ENCODE measurements at places on chromosomes 12 and 14.

DNA sequence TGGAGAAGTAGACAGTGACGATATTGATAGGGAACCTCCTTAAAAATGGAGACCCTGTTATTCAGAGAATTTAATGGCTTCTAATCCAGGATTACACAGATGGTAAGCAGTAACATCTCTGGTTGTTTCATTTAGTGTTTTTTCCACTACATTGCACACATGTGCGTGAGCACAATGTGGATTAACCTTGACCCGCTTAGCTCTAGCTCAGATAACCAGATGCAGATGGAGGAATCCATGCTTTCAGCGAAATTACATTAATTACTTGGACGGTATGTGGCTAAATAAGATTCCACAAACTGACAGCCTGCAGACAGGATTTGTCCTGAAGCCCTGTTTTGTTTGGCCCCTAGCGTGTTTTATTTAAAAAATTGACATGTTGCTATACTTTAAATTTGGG, 378.4 kb downstream of the CCDC91 start:
- peak; percentile 60 for DNase-seq

DNA sequence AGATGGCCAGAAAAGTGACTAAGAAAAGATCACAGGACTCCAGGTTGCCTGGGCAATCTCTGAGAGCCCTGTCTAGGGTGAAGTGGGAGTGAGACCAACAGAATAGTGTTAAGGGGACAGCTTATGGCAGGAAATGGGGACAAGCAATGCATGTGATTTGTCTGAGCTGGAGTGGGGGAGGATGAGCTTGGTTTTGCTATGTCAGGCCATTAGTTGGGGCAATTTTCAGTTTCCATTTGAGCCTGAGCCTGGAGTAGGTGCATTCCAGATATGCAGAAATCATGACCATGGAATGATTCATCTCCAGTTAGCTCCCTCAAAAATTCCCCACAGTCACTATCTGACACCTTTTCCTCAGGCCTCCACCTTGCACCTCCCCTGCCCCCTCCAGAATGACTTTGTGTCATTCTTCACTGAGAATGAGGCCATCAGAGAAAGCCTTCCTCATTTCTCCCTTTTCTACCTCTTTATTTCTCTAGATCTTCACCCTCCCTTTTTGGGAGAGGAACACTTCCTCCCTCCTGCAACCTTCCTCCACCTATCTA, 150.9 kb upstream of the PLEKHG7 start:
- DNase-seq, result no peak

GRCh38 chr14:52360831-52361230, 46.7 kb downstream of the PTGER2 start:
- DNase-seq, result no peak

- DNase-seq, result no peak
These were observed 225.1 kb upstream of the CRY1 start for GRCh38 chr12:107318556-107318805.

GRCh38 chr12:127101076-127101475, 1165.9 kb upstream of the TMEM132C start:
- no peak for DNase-seq

GRCh38 chr12:113070117-113070906, 13.8 kb downstream of the DTX1 start:
- DNase-seq, result no peak

DNA sequence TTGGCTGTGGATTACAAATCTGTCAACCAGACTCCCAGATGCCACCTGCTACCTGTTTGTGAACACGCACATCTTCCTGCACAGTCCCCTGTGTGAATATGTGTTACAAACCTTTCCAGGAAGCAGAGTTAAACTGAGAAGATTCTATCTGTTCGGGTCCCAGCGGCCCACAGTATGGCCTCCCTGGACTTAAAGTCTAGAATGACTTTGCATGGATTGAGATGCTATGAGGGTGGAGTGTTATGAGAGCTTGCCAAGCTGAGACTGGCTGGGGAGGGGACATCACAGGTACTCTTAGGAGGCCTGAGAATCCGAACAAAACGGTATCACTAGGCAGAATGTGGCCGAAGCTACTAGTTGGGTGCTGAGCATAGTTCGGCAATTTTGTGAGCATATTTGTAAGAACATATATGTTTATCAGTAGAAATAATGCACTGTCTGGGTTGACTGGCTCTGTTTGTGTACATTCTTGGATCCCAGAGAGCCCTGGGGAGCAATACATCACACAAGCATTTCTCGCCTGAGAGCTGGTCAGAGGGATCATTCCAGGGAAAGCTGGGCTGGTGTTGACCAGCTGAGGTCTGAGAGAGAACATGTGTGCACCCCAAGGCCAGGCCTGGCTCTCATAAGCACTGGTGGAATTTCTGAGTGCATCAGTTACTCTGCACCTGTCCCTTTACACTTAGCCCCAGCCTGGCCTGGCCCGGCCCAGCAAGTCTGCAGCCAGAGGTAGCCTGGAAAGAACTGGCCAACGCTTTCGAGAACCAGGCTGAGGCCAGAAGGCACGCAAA, 29.8 kb upstream of the LTBP2 start:
- DNase-seq, result no peak

- no peak for DNase-seq
These were observed 50.4 kb downstream of the CYP46A1 start for GRCh38 chr14:99734406-99735051.

GRCh38 chr14:99181804-99182520, 90.0 kb downstream of the BCL11B start:
- no peak for DNase-seq

DNA sequence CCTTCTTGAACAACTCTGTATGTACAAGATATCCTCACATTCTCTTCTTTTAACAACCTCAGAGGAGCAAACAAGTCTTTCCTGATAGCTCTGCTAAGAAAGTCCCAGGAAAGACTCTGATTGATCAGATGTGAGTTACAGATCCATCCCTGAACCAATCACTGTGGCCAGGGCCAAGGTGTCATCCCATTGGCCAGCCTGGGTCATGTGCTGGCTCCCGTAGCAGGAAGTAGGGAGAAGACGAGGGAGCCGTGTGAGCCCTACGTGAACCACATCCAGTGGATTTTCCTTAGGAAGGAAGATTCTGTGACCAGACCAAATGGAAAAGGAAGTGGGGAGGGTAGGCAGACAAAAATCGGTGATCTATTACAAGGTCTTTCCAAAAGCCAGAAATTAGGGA, 5.6 kb downstream of the P2RX7 start:
- no peak for DNase-seq

Measured in D341Med (cell line).